ENCODE measurements at places on chromosomes 16 and 17. TPM values are rescaled to one million over a fixed set of nuclear protein-coding genes. Genes with fewer than 3 reads are reported as not detected.

The CHST6 gene
- total RNA-seq: 1.1 TPM

The TSNAXIP1 gene
- 4.8 TPM for total RNA-seq

- peak; percentile 35 for DNase-seq
These were observed 1.3 kb upstream of the KCTD13 start for GRCh38 chr16:29927070-29927905.

GRCh38 chr17:18257982-18258355 lies 569 bp downstream of the FLII start:
- peak; percentile 45 for DNase-seq

DNA sequence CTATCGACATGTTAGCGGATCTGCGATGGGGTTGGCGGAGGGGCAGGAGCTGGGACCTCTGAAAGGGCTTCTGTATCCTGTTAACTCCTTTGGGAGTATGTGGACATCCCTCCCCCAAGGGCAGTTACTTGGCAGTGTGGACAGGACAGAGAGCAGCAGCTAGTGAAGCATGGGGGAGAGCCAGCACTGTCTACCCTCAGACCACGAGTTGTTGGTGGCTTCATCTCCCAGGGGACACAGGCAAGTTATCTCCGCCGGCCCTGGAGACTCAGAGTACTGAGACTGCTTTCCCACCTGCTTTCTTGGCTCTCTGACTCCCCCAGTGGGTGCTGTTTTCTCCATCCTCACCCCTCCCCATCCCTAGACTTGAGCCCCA lies 5.3 kb upstream of the GFAP start:
- no peak for DNase-seq

DNA sequence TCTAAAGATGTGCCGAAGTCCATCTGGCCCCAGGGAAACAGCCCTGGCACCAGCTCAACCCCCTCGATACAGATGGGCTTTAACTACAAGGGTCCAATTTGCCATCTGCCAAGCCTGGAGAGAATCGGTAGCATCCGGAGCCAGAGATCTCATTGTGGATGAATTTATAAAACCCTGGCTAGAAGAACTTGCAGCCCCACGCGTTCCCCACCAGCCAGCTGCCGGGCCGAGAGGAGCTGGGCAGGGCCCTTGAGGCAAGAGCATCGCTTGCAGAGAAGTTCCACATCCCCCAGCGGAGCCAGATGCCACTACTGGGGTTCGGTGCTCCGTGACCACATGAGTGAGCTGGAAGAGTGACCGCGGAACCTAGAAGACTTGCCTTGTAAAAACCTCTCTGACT lies 65.3 kb upstream of the NOL11 start:
- DNase-seq: no peak

- DNase-seq: no peak
These were observed 47.0 kb upstream of the CDRT4 start for GRCh38 chr17:15514469-15514868.

- DNase-seq: peak; percentile 5
These were observed 84.9 kb downstream of the TMEM114 start for GRCh38 chr16:8505327-8505991.

DNA sequence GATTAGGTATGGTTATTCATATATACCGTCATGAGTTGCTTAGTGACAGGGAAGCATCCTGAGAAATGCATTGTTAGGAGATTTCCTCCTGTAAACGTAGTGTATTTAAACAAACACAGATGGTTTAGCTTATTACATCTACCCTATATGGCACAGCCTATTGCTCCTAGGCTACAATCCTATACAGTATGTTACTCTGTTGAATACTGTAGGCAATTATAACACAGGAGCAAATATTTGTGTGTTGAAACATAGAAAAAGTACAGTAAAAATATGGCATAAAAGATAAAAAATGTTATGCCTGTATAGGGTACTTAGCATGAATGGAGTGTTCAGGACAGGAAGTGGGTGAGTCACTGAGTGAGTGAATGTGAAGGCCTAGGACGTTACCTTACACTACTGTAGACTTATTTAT lies 157.7 kb downstream of the CDH11 start:
- no peak for DNase-seq

DNA sequence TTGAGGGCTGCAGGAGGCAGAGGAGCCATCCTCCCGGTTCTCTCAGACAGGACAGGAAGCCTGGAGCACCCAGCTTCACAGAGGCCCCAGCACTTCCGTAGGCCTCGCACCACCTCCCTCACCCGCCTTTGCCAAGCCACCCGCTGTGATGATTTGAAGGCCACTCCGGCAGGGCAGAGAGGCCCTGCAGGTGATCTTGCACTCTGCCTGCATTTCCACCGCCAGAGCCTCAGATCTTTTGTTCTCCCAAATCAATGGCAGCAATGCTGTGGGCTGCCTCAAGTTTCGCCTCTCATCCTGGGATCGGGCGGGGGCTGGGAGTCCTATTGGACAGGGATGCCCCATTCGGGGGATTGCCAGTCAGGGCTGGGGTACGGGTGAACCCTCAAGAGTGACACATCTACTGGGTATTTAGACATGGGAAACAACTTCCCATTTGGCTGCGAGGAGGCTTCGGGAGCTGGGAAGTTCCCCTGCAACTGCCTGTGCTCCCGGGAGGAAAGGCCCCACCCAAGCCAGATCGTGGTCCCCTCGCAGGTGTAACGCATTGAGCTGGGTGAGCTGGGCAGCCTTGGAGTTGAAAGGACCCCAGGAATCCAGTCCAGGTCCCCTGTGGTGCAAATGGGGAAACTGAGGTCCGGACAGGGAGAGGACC lies 34.8 kb upstream of the PEMT start:
- no peak for DNase-seq

DNA sequence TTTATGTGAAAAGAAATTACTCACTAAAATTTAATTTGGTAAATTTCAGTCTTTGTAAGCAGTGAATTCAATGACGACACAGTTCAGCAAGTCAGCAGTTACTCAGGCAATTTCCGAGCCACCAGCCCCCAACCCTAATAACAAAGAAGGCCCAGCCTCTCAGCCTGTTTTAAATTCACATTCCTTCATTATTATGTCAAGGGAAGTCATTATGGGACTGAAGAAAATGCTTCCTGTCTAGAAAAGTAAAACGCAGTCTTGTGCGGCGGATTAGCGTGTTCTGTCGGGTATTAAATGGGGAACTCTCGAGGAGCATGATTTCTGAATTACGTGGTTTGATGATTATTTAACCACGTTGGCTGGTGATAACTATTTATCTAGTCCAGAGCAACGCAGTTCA lies 177.6 kb downstream of the AIPL1 start:
- DNase-seq: peak; percentile 86

DNA sequence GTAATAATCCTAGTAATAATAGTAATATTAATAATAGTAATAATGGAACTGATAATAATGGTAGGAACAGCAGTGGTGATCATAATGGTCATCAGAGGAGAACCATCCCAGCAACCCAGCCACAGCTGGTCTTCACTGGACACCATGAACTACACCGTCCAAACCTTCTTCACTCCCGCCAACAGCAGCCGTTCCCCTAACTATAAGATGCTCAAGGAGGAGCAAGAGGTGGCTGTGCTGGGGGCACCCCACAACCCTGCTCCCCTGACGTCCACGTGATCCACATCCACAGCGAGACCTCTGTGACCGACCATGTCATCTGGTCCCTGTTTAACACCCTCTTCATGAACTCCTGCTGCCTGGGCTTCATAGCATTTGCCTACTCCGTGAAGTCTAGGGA lies 91.0 kb downstream of the ZDHHC7 start:
- DNase-seq: no peak

GRCh38 chr16:66127459-66128370 lies 238.8 kb upstream of the CDH5 start:
- no peak for DNase-seq

DNA sequence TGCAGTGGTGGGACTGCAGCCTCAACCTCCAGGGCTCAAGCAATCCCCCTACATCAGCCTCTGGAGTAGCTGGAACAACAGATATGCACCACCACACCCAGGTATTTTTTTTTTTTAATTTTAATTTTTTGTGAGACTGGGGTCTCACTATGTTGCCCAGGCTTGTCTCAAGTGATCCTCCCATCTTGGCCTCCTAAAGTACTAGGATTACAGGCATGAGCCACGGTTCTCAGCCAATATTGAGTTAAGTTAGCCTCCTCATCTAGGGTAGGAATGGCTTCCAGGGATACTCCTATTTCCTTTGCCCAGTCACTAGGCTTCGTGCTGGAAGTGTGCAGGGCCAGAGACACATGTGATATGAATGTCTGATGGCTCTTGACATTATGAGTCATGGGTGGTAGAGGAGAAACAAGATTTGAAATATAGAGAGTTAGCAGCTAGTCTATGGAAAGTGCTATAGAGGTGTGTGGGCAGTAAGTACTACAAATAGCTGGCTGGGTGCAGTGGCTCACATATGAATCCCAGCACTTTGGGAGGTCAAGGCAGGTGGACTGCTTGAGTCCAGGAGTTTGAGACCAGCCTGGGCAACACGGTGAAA lies 8.0 kb upstream of the HES7 start:
- no peak for DNase-seq

DNA sequence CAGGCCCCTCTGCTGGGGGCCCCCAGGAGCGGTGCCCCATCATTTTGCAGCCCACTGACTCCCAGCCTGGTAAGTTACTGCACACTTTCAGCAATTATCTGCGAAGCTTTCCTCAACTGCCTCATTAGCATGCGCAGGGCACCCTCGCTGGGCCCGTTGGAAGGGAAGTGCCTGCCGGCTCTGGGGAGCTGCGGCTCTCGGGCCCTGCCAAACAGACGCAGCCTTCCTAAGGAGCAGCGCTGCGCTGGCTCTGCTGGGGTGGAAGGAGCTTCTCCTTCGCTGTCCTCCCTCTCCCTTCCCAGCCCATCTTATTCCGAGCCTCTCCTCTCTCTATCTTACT lies 71.0 kb downstream of the RBBP6 start:
- DNase-seq: peak; percentile 2

DNA sequence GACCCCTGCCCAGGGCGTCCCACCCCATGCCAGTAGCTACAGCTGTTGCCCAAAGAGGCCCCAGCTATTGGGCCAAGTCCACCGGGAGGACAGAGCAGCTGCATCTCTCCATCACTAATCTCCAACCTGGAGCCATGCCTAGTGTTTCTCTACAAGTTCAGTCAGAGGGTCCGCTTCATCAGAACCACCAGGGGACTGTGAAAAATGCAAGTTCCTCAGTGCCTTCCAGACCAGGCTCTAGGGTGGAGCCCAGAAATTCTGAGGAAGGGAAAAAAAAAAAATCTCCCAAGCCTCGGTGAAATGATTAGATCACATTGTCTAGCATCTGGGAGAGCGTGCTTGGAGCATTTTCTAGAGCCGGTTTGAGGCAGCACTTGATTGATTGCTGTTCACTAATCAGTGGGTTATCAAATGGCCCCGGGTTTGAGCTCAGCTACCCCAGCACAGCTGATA lies 22.4 kb upstream of the HERPUD1 start:
- DNase-seq: no peak

DNA sequence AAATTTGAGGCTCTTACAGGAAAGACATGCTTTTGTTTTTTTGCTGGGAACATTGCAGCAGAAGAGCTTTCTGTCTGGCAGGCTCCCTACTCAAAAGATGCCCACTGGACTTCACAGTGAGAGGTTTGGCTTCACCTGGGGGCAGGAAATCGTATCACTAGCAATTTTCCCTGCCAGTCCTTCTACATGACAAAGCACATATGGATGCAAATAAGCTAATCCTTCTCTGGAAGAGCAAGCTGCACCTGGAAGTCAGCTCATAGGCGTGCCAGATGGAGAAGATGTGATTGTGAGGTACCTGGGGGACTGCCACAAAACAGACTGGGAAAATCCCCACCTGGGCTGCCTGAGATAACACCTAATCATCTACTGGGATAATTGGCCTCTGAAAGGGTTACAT lies 195.0 kb upstream of the CPHXL start:
- no peak for DNase-seq

DNA sequence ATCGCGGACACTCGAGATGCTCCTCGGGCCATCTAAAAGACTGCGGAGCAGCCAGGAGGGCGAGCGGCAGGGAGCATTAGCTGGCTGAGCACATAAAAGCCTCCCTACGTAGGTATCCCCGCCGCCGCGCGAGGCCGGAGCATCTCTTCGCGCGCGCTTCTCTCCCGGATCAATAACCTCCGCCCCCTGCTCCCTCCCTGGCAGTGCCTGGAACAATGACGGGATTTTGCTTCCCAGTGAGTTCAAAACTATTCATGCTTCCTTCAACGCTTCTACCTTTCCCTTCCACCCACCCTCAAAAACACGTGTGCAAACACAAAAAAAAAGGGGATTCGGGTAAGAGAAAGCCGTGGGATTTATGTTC lies 984 bp downstream of the CENPV start:
- DNase-seq: no peak

- no peak for DNase-seq
These were observed 8.3 kb downstream of the NKIRAS2 start for GRCh38 chr17:42027961-42028790.
